ENCODE measurements at places on chromosomes 12 and 14.

- peak; percentile 17 for DNase-seq
Measured at GRCh38 chr14:58535044-58535443, 102.7 kb upstream of the DACT1 start.

DNA sequence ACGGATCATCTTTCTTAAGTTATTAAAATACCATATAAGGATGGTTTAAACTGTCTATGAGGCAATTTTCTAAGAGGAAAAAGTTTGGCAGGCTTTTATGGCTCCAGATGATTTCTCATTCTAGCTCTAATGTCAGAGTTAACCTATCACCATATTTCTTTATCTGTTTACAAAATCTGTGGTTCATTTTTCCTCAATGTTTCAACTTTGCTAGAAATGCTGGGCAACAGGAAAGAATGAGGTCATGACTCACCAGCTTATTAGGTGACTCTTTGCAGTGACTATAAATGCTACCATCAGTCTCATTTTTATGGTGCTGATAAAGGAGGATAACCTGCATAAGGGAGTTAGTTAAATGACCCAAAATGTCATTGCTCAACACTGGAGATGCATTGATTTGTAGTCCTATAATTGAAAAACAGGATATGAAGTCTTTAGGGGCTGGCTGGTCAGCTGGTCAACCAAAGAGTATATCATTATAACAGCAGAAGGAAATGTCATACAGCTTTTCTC lies 45.3 kb upstream of the RAP1B start:
- DNase-seq, result peak; percentile 58

- DNase-seq, result peak; percentile 21
Measured at GRCh38 chr12:114903083-114903691, 219.2 kb upstream of the TBX3 start.

DNA sequence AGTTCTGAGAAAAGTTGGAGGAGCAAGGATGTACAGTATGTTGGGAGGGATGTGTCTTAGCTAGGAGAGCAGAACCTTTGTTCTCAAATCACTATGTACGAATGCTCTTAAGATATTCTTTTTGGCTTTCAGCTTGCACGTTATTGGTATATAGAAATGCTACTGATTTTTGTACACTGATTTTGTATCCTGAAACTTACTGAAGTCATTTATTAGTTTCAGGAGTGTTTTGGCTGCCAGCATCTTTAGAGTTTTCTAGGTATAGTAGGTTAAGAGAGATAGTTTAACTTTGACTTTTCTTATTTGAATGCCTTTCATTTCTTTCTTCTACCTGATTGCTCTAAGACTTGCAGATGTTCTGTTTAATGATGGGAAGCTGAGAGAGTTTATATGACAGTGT lies 442.8 kb upstream of the FBXO33 start:
- DNase-seq, result no peak

- DNase-seq, result no peak
Measured at GRCh38 chr14:57725399-57726077, 140.4 kb downstream of the SLC35F4 start.

GRCh38 chr14:99838639-99839134 lies 45.5 kb downstream of the EML1 start:
- DNase-seq, result peak; percentile 72

GRCh38 chr14:32731249-32731648 lies 207.4 kb upstream of the NPAS3 start:
- no peak for DNase-seq

DNA sequence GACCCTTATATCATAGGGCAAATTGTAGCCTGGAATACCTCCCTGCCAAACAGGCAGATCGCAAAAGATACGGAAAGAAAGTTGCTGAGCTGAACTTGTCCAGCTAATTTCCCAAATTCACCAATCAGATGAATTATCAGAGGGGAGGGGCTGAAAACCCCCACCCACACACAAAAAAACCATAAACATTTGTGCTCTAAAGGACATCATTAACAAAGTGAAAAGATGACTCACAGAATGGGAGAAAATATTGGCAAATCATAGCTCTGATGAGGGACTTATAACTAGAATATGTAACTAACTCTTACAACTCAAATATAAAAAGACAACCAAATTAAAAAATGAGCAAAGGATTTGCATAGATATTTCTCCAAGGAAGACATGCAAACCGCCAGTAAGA lies 36.3 kb downstream of the PTHLH start:
- no peak for DNase-seq

GRCh38 chr14:101495284-101495683 lies 66.0 kb upstream of the DIO3 start:
- DNase-seq, result no peak

DNA sequence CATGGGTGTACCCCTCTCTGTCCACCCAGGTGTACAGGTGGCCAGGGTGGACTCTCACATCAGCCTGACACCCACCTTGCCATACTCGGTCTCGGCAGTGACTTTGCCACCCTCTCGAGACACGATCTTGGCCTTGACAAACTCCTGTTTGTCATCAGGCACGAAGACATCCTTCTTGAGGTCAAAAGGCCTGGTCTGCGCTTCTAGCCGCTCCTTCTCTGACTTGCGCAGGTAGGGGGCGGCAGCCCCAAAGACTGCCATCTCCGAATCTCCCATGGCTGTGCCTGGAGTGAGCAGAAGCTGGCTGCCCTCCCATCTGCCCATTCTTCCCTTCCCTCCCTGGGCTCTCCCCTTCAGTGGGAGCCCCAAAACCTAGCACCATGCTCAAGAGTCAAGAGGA lies 2.0 kb downstream of the MYH7 start:
- no peak for DNase-seq

- peak; percentile 81 for DNase-seq
Measured at GRCh38 chr14:36091096-36091495, 85.4 kb downstream of the PTCSC3 start.

DNA sequence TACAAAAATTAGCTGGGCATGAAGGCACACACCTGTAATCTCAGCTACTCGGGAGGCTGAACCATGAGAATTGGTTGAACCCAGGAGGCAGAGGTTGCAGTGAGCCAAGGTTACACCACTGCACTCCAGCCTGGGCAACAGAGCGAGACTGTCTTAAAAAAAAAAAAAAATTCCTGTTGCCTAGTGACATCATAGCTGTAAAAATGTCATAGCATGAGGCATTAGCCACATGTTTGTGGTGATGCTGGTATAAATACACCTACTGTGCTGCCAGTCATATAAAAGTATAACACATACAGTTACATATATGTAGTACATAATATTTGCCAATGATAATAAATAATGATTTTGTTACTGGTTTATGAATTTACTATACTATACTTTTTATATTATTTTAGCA lies 22.2 kb downstream of the SLC41A2 start:
- DNase-seq, result no peak
